ENCODE measurements at places on chromosomes 4 and X. TPM values are rescaled to one million over a fixed set of nuclear protein-coding genes. Genes with fewer than 3 reads are reported as not detected.
A peak's percentile ranks its signal among the peaks of the same experiment; 100 is the strongest.

The PPARGC1A gene
- total RNA-seq = not detected

DNA sequence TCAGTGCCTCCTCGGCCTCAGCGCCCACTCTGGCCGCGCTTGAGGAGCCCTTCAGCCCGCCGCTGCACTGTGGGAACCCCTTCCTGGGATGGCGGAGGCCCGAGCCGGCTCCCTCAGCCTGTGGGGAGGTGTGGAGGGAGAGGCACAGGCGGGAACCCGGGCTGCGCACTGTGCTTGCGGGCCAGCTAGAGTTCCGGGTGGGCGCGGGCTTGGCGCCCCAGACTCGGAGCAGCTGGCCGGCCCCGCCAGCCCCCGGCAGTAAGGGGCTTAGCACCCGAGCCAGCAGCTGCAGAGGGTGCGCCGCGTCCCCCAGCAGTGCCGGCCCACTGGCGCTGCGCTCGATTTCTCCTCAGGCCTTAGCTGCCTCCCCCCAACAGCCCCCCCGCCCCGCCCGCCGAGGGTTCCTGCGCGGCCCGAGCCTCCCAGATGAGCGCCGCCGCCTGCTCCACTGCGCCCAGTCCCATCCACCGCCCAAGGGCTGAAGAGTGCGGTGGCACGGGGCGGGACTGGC lies 1137.0 kb downstream of the PCDH18 start:
- H3K27ac ChIP-seq = no peak overlapping the region
- DNase-seq = no peak
- no peaks in the 10 kb centered on the region for H3K4me1 ChIP-seq
- H3K4me3 ChIP-seq = no peak overlapping the region

DNA sequence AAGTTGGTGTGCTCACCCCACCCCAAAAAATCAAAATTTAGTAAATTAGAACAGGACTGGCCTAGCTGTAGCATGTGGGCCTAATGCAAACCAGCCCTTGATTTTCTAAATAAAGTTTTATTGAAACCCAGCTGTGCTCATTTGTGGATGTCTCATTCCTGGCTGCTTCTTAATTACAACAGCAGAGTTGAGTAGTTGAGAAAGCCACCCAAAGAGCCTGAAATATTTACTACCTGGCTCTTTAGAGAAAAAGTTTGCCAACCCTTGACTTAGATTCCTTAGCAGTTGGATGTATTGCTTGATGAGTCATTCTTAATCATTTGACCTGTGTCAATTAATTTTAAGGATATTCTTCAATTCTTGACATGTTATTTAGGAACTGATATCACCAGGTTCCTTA lies 168.3 kb upstream of the PUDP start:
- H3K4me3 ChIP-seq = no peak overlapping the region
- H3K27me3 ChIP-seq = no peaks in the 10 kb centered on the region
- no peak overlapping the region for H3K27ac ChIP-seq
- DNase-seq = no peak
- no peaks in the 10 kb centered on the region for H3K4me1 ChIP-seq
- H3K36me3 ChIP-seq = peaks cover 1% of the 10 kb centered on the region

- peaks cover 17% of the 10 kb centered on the region for H3K36me3 ChIP-seq
- H3K4me1 ChIP-seq = no peaks in the 10 kb centered on the region
- H3K27me3 ChIP-seq = no peaks in the 10 kb centered on the region
- H3K4me3 ChIP-seq = no peak overlapping the region
Measured at GRCh38 chr4:123018396-123018775, 96.0 kb upstream of the NUDT6 start.

GRCh38 chr4:114864060-114864459 lies 249.4 kb downstream of the NDST4 start:
- H3K4me3 ChIP-seq = no peak overlapping the region
- no peak for DNase-seq
- no peak overlapping the region for H3K27ac ChIP-seq
- H3K27me3 ChIP-seq = no peaks in the 10 kb centered on the region
- no peaks in the 10 kb centered on the region for H3K4me1 ChIP-seq
- no peaks in the 10 kb centered on the region for H3K36me3 ChIP-seq

GRCh38 chr4:10461091-10461849 lies 4.0 kb upstream of the ZNF518B start:
- H3K27ac ChIP-seq = no peak overlapping the region
- peaks cover 25% of the 10 kb centered on the region for H3K4me1 ChIP-seq
- peak; percentile 65 for DNase-seq
- peaks cover 32% of the 10 kb centered on the region for H3K27me3 ChIP-seq
- peak overlapping the region; percentile 76 for H3K4me3 ChIP-seq
